Retina (tissue), 1 donor: ENCODE measurements at places on chromosomes 2 and 18.

GRCh38 chr2:152335016-152335725 is at the start of gene FMNL2:
TSS of gene FMNL2 (plus strand) at chr2:152335174.
- peak; percentile 92 for DNase-seq

- DNase-seq, result no peak
Observed at GRCh38 chr18:11224153-11224552, 74.8 kb upstream of the PIEZO2 start.

DNA sequence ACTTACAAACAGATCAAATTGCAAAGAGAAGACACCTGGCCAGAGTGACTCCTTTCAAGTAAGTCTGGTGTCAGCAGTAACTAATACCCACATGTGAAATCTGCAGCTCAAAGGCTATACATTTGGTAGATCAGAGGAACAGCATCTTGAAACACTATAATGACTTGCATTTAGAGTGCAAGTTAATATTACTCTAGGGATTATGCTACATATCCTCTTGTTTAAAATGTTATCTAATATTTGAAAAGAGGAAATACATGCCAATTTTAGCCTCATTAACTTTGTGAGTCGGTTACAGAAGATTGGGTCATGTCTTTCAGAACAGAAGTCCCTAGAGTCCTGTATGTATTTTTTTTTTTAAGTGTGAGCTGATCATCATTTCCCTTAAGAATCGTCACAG is 15.2 kb downstream of the LANCL1 start:
- DNase-seq, result no peak

GRCh38 chr2:148653437-148653836 is 8.9 kb downstream of the EPC2 start:
- DNase-seq, result no peak

DNA sequence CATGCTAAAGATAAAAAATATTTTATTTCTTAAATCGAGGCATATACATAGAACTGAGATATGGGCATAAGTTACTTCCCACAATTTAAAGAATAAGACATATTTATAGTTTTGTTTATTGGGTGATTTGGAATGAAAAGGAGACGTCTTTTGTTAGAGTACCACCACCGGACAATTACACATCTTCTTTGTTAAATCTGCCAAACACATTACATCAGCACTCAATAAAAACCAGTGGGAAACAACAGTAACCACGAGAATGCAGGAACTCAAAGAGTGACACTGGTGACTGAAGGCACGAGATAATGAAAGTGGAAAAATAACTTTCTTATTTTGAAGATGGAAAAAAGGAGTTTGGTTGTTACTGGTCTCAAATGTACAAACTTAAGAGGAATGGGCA is 92.6 kb upstream of the TFCP2L1 start:
- peak; percentile 31 for DNase-seq

GRCh38 chr2:99974682-99975375 is 167.6 kb downstream of the AFF3 start:
- DNase-seq, result no peak

DNA sequence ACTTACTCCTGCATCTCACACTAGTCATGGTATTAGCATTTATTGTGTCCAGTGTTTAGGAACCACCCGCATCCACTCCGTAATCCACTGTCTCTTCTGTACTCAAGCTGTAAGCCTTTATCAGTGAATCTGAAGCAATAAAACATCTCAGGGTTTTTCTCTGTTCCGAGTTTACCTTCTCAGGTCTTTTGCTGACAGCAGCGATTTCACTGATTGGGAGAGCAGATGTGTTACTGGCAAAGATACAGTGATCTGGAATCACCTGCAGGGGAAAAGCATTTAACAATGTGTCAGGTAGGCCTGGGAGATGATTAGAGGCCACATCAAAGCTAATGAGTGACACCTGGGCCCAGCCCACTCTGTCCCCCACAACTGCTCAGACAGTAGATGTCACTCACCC is 24.6 kb downstream of the GAREM2 start:
- DNase-seq, result no peak

DNA sequence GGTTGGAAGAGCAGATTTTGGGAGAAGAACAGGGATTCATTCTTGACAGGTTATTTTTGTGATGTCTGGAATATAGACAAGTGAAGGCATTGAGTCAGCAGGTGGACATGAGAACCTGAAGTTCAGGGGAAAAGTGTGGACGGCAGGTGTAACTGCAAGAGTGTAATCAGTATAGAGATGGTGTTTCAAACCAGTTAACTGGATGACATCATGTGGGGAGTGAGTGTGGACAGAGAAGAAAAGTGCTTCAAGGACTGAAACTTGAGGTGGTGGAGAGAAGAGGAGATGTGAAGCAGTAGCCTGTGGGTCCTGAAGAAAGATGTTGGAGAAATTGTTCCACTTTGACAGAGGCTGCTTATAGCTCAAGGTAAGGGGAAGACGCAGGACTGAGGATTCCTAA is 7.1 kb downstream of the IL1RL1 start:
- no peak for DNase-seq

DNA sequence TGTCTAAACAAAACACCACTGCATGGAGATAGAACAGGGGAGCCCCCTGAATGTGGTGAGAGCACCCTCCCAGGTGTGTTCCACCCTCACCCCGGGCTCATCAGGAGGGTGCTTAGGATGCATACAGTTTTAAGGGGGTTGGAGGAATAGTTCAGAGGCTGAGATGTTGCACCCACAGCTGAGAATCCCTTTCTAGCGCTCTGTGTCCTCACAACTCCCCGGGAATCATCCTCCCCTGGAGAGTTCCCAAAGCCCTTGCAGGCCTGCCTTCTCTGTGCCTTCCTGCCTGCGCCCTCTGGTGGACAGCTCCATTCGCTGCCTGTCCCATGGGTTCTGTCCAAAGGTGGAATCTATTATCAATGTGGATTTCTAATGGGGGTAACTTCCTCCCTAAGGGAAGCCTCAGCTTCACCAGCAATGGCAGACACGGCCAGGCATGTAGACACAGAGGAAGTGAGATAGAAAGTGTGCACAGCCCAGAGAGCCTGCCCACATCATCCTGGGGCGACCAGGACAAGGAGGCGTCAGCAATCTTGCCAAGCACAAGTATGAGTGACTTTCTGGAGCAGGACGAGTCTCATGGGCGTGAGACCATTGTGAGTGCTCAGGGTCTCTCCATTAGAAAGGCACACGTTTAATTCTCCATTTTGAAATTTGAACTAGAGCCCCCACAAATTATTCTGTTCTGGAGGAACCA is 1.2 kb upstream of the UGT1A5 start:
- peak; percentile 57 for DNase-seq

- no peak for DNase-seq
Observed at GRCh38 chr2:112001942-112002341, 53.1 kb upstream of the TMEM87B start.

DNA sequence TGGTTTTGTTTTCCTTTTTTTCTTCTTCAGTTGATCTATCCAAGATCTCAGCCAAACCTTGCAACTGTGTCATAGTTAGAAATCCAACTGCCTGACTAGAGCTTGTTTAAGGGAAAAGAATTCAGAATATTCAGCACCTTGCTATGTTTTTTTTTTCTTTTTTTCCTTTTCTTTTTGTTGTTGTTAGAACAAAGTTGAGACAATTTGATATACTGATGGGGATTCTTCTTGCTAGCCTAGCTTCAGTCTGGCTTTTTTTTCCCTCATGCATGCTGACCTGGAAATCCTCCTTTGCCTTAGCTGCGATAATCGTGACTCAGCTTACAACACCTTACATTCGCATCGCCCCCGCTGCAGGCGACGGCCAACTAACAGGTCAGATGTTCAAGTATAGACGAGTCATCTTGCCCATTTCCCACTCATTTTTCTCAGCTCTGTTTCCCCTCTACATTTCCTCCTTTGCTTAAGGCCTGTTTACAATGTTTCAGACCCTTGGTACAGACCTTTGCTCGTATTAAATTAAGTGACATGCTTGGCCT is 487.2 kb upstream of the RAB12 start:
- no peak for DNase-seq

DNA sequence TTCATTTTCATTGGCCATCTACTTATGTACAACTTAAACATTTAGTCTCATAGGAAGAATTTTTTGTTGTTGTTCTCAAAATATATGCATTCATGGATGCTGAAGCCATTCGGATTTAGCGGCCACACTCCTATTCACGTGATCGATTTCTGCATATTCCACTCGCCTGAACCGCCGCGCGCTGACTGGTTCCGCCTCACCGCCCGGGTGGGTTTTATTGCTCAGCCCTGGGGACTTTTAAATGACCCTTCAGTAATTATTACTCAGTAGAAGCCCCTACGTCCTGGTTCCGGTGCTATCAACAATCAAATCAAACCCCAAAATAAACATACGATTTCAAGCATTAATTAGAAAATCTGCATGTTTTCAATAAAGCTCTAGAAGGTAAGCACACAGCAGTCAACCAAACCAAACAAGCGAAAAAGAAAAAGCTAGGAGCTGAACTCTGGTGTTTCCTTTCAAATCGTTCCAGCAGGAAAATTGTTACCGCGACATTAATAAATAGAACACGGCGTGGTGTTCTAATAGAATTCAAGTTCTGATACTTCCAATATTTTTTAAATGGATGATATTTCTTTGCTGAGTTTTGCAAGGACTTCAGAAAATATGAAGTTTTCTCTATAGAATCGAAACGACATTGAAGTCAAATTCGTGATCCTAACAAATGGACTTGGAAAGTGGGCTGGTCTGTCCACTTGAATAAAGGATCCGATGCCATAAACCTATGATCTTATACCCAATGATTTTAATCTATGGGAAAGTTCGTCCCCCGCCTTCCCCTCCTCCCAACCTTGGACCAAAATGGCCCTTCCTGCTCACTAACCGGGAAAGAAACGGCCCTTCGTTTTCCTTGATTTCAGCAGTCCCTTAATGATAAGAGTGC is 9.3 kb downstream of the PAX3 start:
- DNase-seq, result peak; percentile 70

- no peak for DNase-seq
Observed at GRCh38 chr18:33424266-33424946, 16.1 kb downstream of the CCDC178 start.

DNA sequence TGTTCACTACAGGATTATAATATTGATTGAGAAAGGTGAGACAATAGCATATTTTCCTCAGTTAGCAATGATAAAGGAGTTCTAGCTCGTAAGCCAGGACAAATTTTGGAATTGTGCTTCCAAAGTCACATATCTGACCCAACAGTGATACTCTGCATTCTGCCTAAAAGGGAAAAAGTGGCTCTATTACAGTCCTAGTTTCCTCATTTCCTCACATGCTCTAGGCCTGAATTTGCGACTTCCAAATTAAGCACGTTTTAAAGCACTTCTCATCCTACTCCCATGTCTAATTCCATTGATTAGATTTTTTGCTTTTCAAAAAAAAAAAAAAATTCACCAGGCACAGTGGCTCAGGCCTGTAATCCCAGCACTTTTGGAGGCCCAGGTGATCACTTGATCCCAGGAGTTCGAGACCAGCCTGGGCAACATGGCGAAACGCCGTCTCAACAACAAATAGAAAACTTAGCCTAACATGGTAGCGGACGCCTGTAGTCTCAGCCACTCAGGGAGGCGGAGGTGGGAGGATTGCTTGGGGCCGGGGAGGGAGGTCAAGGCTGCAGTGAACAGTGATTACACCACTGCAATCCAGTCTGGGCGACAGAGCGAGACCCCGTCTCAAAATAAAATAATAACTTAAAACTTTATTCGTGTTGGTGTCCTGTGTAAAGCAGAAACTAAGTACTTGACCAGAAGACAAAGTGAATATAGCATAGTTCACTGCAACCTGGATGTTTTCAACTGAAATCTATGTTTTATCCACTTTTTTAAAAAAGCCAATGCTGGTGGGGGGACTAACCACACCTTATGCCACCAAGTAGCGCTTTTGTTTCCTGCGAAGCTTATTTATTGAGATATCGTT is 1.5 kb downstream of the ESCO1 start:
- DNase-seq, result no peak
